ENCODE measurements at places on chromosomes 6 and 20.

GRCh38 chr20:50957276-50957675, 1.1 kb downstream of the DPM1 start:
- DNase-seq, result no peak

DNA sequence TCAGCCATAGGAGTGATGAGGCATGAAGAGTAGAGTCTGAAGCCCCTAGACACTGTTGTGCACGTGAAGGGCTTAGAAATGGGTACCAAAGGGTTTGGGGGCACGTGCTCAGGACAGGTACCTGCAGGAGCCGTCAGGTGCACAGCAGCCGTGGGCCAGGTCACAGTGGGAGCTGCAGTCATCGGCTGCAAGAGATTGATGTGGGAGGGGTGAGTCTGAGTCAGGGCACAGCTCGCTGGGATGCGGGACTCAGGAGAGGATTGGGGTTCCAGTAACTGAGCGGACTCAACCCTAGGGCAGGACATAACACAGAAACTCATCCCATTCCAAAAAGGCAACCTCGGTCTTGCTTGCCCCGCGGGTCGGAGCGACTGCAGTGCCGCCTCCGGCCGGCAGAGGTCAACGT, 1.1 kb downstream of the DLK2 start:
- DNase-seq, result no peak

DNA sequence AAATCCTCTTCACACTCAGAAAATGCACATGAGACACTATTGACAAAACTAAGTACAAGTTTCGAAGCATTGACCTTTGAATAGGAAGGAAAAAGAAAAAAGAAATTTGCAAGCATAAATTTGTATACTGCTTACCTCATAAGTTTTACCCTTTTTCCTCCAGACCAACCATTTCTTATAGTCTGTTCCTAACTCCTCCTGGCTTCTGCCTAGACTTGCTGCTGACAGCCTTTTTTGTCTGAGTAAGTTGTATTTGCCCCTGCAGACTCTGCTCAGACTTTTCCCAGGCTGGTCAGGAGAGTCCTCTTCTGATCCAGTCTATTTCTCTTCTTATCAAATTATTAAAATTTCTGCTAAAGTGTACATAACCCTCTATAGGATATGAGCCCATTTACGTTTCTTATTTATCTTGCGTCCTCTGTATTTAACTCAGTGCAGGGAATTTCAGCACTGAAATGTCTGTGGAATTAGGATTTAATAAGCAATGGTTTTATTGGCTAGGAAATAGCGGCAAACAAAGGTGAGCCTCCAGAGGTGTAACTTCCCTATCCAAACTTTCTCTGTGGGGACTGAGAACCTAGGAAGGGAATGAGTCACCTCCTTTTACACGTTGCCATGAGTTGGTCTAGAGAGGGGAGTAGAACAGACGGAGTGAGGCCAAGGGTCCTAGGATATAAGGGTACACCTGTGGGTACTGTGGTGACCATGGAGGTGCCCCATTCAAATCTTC, 207.1 kb upstream of the MARCKS start:
- DNase-seq, result no peak

GRCh38 chr20:34621383-34622367, 55.2 kb downstream of the PIGU start:
- DNase-seq, result no peak

DNA sequence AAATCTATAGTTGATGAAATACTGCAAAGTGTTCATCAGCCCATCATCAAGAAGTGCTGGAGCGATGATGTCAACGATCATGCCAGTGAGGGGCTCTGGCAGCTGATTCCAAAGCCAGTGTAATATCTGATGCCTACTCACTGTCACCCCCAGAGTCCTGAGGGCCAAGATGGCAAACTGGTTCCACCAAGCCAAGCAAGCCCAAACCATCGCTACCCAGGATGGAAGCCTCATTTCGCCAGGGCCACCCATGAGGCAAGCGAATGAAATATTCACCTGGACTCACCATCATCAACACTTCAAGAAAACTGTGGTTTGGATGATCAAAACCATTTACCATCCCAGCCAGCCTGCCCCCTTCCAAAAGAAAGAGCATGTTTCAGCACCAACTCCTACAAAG, 76.5 kb downstream of the GNAS-AS1 start:
- DNase-seq, result no peak

DNA sequence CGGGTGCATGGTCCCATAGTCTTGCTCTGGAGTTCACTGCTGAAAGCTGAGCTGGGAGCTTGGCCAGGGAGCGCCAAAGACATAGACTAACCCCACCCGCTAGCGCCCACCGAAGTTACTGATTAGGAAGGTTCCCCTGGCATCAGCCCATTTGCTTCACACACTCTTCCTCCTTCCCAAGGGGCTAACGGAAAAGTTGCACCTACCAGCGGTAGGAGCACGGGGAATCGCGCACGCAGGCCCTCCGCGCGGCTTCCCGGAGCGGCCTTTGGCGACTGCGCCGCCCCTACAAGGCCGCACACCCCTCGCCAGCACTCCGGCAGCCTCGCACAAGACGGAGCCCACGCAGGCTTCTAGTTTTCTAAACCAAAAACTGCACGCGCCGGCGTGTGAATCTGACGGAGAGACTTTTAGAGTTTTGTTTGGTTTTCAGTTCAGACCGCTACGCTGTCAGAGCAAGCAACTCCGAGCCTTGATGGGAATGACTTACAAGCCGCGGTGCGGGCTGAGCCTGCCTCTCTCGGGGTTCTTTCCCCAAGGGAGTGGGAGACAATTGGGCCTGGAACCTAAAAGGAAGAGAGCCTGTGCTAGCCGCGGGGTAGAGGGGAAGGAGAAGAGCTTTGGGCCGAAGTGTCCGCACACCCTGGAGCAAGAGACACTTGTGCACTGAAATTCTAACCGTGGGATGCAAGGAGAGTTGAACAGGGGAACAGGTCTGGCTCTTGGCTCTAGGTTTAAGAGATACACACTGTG, 891 bp upstream of the POU3F2 start:
- DNase-seq, result no peak

DNA sequence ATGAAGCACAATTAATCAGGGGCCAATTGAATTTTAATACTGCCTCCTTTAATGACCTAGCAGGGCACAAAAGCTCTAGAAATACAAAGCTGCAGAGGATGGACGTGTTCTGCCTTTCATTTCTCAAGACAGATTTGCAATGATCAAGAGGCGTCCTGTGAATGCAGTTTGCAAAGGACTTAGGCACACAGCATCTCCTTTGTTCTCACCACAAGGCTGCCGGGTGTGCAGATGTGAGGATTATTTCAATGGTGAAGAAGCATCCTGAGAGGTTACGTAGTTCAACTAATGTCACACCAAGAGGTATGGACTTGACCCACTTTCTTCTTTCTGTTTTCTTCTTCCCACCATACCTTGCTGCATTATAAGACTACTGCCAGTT, 42.9 kb upstream of the SPTLC3 start:
- no peak for DNase-seq
